ENCODE measurements at places on chromosomes 13 and 19.

- no peak for DNase-seq
These were observed 19.9 kb upstream of the ELAVL1 start for GRCh38 chr19:8025316-8025715.

- no peak for DNase-seq
These were observed 647 bp upstream of the KLF12 start for GRCh38 chr13:74134777-74135325.

GRCh38 chr13:83753912-83754624, 128.2 kb downstream of the SLITRK1 start:
- no peak for DNase-seq

DNA sequence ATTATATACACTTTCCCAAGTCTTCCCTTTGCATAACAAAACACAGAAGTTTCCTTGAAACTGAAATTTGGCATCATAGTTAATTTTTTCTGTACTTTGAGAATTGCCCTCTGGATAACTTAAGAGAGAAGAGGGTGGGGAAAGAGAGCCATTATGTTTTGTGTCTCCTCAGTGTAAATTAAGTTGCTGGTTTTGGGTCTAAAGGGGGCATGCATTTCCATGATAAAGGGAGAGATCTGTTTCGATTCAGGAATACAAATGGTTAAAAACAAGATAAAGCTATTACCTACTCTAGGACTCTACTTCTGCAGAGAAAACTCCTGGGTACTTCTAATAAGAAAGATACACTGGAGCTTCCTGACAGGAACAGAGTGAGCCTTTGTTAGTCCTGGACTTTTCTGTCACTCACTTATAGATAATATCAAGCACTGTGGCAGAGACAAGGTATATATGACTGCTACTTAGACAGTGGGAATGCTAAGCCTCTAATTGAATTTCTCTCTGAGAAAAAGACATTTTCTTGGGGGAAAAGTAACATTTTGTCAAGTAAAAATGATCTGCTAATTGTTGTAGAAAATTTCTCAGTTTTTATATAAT, 142.8 kb upstream of the PCDH9 start:
- no peak for DNase-seq

Measured in NCI-H1436 treated with DMSO at 0.1 percent for 48 hours (cell line).